H1 (cell line): ENCODE measurements at places on chromosomes 2 and 18.

DNA sequence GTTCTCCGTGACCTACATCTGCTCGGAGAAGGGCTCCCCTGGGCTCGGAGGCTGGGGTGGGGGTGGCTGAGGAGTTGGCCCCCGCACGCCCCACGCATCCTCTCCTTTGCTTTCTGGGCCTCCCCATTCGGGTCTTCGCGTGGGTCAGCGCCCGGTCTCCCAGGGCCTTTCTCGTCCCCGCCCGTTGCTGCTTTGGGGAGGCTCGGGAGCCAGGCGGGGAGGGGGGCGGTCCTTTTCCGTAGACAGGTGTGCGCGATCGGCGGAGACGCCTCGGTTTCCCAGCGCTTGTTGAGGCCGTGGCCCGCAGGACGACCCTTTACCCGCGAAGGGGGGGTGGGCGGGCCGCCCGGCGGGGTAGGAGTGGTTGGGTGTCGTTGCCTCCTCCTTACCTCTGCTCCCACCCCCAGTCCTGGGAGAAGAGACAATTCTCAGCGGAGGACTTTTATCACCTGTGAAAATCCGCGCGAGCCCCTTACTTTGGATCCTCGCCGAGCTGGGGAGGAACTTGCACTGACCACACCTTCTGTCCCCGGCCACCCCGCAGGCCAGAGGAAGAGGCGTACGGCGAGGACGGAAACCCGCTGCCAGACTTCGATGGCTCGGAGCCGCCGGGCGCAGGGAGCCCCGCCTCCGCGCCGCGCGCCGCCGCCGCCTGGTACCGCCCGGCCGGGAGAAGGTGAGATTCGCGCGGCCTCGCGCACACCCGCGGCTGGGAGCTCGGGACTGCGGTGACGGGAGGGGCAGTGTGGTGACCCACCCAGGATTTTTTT, 2.6 kb downstream of the ADCYAP1 start:
- DNase-seq: peak; percentile 70

- DNase-seq: no peak
These were observed 49.8 kb upstream of the CABYR start for GRCh38 chr18:24089076-24089475.

GRCh38 chr2:23412556-23413155, 27.7 kb downstream of the KLHL29 start:
- no peak for DNase-seq

DNA sequence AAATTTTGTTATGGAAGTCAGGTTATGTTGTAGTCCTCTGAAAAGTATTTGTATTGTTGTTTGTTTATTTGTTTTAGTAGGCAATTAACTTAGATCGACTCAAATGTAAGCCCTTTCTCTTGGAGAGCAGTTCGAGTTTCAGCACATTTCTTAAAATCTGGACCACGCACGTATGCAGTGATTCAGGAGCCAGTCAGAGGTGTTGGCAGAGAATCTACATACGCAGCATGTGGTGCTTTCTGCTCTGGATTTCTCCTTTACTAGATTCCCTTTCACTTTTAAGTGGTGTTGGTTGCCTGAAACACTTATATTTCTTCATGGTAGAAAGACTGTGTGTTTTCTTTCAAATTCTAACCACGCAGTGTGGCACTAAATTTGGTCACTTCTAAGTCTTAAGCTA, 773.9 kb upstream of the LRATD1 start:
- DNase-seq: no peak
